A673 (cell line): ENCODE measurements at places on chromosomes 1 and 21. TPM values are rescaled to one million over a fixed set of nuclear protein-coding genes. Genes with fewer than 3 reads are reported as not detected.

The IKBKE gene
- 2.3 and 2.9 TPM in 2 replicates for total RNA-seq

The NID1 gene
- 0.64 and 0.66 TPM in 2 replicates for total RNA-seq

The GBP5 gene
- 0.09 TPM in 1 of 2 replicates, not detected in the other for total RNA-seq

The KIF14 gene
- total RNA-seq, result 37.6 and 39.7 TPM in 2 replicates

The LRP8 gene
- total RNA-seq, result 24.6 and 24.7 TPM in 2 replicates

The SLC26A9 gene
- total RNA-seq, result not detected in 2 replicates

GRCh38 chr1:53503433-53504217, 44.4 kb downstream of the DMRTB1 start:
- no peak for DNase-seq

DNA sequence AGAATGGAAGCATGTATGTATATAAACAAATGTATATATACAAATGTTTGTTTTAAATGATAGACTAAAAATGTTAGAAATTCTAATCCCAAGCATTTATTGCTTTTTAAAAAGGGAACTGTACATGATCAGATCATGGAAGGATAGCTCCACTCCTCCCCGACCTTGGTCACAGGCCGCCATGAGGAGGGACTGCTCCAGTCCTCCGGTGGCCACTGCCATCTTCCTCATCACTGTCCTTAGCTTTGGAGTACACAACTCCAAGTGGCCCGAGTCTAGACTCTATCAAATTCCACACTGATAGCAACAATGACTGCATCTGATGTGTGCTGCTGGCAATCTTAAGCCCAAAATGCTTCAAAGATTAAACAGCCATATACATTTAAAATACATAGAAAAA, 9.7 kb downstream of the SYF2 start:
- DNase-seq, result no peak
